Prostate gland (tissue), 2 donors: ENCODE measurements at places on chromosomes 1 and 21.
A peak's percentile ranks its signal among the peaks of the same experiment; 100 is the strongest.

GRCh38 chr1:167145965-167146364 is 52.1 kb downstream of the STYXL2 start:
- no peak for DNase-seq
- H3K27me3 ChIP-seq, result no peaks in the 10 kb centered on the region
- H3K4me3 ChIP-seq, result no peak overlapping the region
- H3K4me1 ChIP-seq, result no peaks in the 10 kb centered on the region
- no peak overlapping the region for H3K27ac ChIP-seq

- H3K27ac ChIP-seq, result no peak overlapping the region
- no peaks in the 10 kb centered on the region for H3K27me3 ChIP-seq
- no peak overlapping the region for H3K4me3 ChIP-seq
- H3K36me3 ChIP-seq, result no peaks in the 10 kb centered on the region
- no peaks in the 10 kb centered on the region for H3K4me1 ChIP-seq
Observed at GRCh38 chr1:7469255-7469938, 301.7 kb upstream of the VAMP3 start.

GRCh38 chr1:30137001-30137400 is 586.4 kb downstream of the MATN1 start:
- no peaks in the 10 kb centered on the region for H3K27me3 ChIP-seq
- no peaks in the 10 kb centered on the region for H3K36me3 ChIP-seq
- no peak for DNase-seq
- H3K27ac ChIP-seq, result no peak overlapping the region
- H3K4me3 ChIP-seq, result no peak overlapping the region

DNA sequence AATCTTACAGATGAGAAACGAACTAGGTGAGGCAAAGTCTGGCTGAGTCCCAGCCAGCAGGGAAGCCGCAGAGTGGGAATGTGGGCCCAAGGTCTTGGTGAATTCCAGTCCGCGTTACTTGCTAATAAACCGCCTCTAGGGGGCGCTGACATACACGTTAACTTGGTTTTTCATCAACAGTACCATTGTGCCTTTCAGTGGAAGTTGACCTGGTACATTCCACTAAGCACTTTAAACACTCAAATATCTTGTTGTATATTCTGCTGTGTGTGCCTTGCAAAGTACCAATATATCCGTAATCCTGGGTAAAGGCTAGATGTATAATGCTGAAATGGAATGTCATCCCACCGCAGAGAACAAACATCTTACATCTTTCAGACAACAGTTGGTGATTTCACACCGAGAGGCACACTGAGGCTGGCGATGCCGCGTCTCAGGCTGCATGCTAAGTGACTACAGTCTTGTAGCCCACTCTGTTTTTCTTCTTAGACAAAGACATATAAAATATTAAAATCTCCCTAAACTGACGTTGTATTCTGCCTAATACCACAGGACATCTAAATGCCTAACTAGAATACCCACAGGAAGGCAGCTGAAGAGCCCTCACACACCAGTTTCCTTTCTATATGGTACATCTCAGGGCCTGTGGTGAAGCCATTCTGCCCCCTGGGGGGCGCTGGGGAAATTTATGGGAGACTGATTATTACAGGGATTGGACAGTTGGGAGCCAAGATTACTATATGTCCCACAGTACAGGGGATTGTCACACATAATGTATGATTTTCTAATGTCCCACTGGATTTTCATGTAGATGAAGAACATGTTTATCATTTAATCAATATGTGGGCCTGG is 49.2 kb upstream of the C1orf198 start:
- H3K27me3 ChIP-seq, result no peaks in the 10 kb centered on the region
- no peaks in the 10 kb centered on the region for H3K36me3 ChIP-seq
- peak; percentile 53 for DNase-seq
- no peak overlapping the region for H3K27ac ChIP-seq

GRCh38 chr1:100321100-100321493 is 31.2 kb upstream of the CDC14A start:
- H3K27me3 ChIP-seq, result no peaks in the 10 kb centered on the region
- no peak overlapping the region for H3K4me3 ChIP-seq
- H3K36me3 ChIP-seq, result no peaks in the 10 kb centered on the region
- no peak overlapping the region for H3K27ac ChIP-seq
- H3K4me1 ChIP-seq, result no peaks in the 10 kb centered on the region

GRCh38 chr1:63268876-63269275 is 53.5 kb upstream of the FOXD3 start:
- no peaks in the 10 kb centered on the region for H3K4me1 ChIP-seq
- no peaks in the 10 kb centered on the region for H3K36me3 ChIP-seq
- H3K27me3 ChIP-seq, result no peaks in the 10 kb centered on the region

- no peak overlapping the region for H3K27ac ChIP-seq
- no peaks in the 10 kb centered on the region for H3K36me3 ChIP-seq
- no peaks in the 10 kb centered on the region for H3K27me3 ChIP-seq
- no peaks in the 10 kb centered on the region for H3K4me1 ChIP-seq
Observed at GRCh38 chr1:58739856-58740466, 40.1 kb upstream of the MYSM1 start.

DNA sequence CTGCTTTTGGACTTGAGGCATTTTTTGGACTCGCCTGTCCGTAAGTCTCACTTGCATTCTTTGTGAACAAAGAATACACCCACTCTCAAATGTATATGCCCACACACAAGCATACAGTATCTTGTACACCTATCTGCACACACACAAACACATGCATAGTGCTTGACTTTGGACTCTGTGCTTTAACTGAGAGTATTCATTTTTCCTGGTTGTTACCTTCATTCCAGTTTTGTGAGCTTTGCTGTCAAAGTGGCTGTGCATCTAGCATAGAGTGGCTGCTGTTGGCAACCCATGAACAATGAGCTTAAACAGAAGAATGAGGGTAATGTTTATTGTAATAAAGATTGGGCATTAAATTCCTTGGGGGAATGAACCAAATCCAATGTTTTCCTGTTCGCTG is 199.0 kb downstream of the PDE4B start:
- no peaks in the 10 kb centered on the region for H3K27me3 ChIP-seq
- H3K36me3 ChIP-seq, result no peaks in the 10 kb centered on the region
- DNase-seq, result no peak
- H3K4me3 ChIP-seq, result no peak overlapping the region

DNA sequence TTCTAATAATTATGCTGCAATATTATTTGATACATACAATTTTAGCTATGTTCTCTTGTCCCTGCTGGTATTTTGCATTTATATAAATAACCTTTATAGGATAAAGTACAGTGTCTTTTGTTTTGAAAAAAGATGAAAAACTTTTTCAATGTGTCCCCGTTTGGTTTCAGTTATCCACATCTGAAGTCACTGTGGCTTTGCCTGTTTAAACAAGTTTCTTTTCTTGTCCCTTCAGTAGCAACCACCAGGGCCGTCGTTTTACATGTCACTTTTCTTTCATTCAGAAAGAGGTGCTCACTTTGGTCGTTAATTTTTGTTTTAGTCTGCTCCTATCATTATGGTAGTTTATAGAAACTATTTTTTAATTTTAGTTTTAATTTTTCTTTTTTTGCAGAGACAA is 41.4 kb downstream of the RABGAP1L start:
- H3K4me3 ChIP-seq, result no peak overlapping the region
- H3K27me3 ChIP-seq, result no peaks in the 10 kb centered on the region
- H3K4me1 ChIP-seq, result no peaks in the 10 kb centered on the region

- no peak for DNase-seq
- no peaks in the 10 kb centered on the region for H3K27me3 ChIP-seq
- H3K36me3 ChIP-seq, result no peaks in the 10 kb centered on the region
- no peak overlapping the region for H3K27ac ChIP-seq
- H3K4me3 ChIP-seq, result no peak overlapping the region
Observed at GRCh38 chr1:167373986-167374385, 144.3 kb downstream of the CD247 start.

GRCh38 chr1:77532641-77533040 is 149.8 kb downstream of the ZZZ3 start:
- H3K27ac ChIP-seq, result no peak overlapping the region
- no peak overlapping the region for H3K4me3 ChIP-seq
- DNase-seq, result no peak
- no peaks in the 10 kb centered on the region for H3K36me3 ChIP-seq
- no peaks in the 10 kb centered on the region for H3K4me1 ChIP-seq

DNA sequence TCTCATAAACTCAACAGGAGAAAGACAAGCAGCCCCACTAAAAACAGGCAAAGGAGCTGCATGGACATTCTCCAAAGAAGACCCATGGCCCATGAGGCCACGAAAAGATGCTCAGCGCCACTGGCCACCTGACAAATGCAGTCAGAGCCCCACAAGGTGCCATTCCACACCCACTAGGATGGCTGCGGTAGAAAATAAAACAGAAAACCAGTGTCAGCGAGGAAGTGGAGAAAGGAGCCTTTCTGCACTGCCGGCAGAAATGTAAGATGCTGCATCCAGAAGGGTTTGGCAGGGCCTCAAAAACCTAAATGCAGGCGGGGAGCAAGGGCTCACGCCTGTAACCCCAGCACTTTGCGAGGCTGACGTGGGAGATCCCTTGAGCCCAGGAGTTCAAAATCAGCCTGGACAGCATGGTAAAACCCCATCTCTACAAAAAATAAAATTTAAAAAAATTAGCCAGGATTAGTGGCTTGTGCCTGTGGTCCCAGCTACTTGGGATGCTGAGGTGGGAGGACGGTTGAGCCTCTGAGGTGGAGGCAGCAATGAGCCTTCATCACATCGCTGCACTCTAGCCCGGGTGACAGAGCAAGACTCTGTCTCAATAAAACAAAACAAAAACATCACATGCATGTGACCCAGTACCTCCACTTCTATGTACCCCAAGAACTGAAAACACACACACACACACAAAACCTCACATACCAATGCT is 4.2 kb downstream of the WNT9A start:
- H3K27ac ChIP-seq, result peak overlapping the region; percentile 5
- no peak overlapping the region for H3K4me3 ChIP-seq
- no peaks in the 10 kb centered on the region for H3K36me3 ChIP-seq
- peaks cover 13% of the 10 kb centered on the region for H3K4me1 ChIP-seq
- no peaks in the 10 kb centered on the region for H3K27me3 ChIP-seq

DNA sequence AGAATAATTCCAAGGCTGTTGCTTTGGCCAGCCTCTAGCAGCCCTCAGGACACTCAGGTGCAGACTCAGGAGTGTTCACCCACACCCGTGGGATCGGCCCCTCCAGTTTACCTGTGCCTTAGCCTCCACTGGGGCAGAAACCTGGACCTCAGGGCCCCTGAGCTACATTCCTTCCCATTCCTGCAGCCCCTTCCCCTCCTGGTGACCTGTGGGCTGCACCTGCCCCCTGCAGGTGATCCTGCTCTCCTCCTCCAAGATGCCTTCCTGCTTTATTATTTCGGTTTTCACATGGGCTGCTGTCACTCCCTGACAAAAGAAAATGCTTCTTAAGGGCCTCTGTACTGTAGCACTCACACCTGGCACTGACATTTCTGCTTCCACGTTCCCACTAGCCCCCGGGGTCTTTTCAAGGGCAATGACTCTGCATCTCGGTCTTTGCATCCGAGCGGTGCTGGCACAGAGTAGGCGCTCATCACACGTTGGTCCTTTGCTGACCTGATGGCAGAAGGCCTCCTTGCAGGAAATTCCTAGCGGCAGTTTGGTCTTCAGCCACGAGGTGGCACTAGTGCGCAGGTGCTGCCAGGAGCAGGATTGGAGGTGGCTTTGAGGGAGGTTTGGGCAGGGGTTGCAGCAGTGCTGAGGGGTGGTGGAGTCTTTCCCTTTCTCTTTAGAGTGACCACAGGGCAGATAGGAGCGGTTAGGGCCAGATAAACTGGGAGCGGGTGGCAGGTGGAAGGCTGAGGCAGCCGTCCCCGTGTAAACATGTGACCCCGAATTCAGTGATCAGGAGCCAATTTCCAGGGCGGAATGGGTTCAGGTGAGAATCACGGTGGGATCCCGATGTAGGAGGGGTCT is 25.3 kb upstream of the ETV3 start:
- H3K27me3 ChIP-seq, result no peaks in the 10 kb centered on the region
- H3K4me1 ChIP-seq, result no peaks in the 10 kb centered on the region
- peak; percentile 34 for DNase-seq
- no peak overlapping the region for H3K27ac ChIP-seq

- H3K27ac ChIP-seq, result no peak overlapping the region
- H3K27me3 ChIP-seq, result no peaks in the 10 kb centered on the region
- DNase-seq, result no peak
- H3K4me1 ChIP-seq, result no peaks in the 10 kb centered on the region
Observed at GRCh38 chr1:228046421-228047182, 35.9 kb upstream of the ARF1 start.

DNA sequence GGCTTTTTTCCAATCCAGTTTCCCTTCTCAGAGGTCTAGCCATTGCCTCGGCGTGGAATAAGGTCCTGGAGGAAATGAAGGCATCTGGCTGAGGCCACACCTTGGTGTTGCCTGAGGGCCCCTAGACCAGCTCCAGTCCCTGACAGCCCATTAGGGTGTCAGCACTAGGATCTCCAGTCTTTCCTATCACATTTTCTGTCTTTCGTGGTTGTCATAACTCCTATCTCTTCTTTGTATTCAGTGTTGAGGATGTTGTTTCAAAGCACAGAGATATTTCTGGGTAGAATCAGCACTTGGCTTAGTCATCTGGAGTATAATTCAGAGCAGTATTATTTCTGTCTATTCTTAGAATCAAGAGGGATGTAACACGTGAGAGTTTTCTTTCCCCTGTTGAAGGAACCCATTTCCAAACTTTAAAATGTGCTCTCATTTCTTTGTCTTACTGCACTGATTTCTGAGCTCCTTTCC is 844.3 kb downstream of the KCNT2 start:
- no peaks in the 10 kb centered on the region for H3K27me3 ChIP-seq
- no peak for DNase-seq
- H3K4me3 ChIP-seq, result no peak overlapping the region
- no peak overlapping the region for H3K27ac ChIP-seq
- H3K4me1 ChIP-seq, result no peaks in the 10 kb centered on the region

DNA sequence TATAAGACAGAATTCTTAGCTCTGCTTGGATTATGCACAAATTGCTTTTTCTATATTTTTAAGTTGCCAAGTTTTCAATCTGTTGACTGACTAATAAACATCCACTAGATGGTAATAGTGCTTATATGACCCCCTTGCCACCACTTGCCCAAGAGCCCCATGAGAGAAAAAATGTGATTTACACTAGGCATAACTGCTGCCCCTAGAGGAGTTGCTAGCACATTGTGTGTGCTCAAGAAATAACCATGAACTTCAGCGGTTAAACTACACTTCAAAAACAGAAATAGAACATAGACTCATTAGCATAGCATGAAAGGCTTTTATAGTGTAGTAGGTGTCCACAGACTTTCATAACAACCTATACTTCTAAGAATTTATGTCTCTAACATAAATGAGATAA is 61.4 kb downstream of the BRINP3 start:
- DNase-seq, result no peak
- H3K4me1 ChIP-seq, result no peaks in the 10 kb centered on the region
- H3K27ac ChIP-seq, result no peak overlapping the region
- no peak overlapping the region for H3K4me3 ChIP-seq
- no peaks in the 10 kb centered on the region for H3K27me3 ChIP-seq

- H3K27ac ChIP-seq, result no peak overlapping the region
- no peaks in the 10 kb centered on the region for H3K27me3 ChIP-seq
- DNase-seq, result no peak
- H3K4me1 ChIP-seq, result peaks cover 22% of the 10 kb centered on the region
- H3K4me3 ChIP-seq, result no peak overlapping the region
Observed at GRCh38 chr1:112695276-112695675, 11.7 kb downstream of the RHOC start.

GRCh38 chr1:244960904-244961303 is 96.6 kb upstream of the HNRNPU start:
- no peak overlapping the region for H3K27ac ChIP-seq
- H3K36me3 ChIP-seq, result no peaks in the 10 kb centered on the region
- H3K4me3 ChIP-seq, result no peak overlapping the region
- H3K27me3 ChIP-seq, result no peaks in the 10 kb centered on the region
- H3K4me1 ChIP-seq, result no peaks in the 10 kb centered on the region
- DNase-seq, result no peak

- H3K4me3 ChIP-seq, result no peak overlapping the region
- H3K27me3 ChIP-seq, result no peaks in the 10 kb centered on the region
- no peaks in the 10 kb centered on the region for H3K4me1 ChIP-seq
- H3K27ac ChIP-seq, result no peak overlapping the region
- H3K36me3 ChIP-seq, result no peaks in the 10 kb centered on the region
Observed at GRCh38 chr1:35600593-35600992, 27.5 kb downstream of the TFAP2E start.
